ENCODE measurements at places on chromosomes 4 and X.

DNA sequence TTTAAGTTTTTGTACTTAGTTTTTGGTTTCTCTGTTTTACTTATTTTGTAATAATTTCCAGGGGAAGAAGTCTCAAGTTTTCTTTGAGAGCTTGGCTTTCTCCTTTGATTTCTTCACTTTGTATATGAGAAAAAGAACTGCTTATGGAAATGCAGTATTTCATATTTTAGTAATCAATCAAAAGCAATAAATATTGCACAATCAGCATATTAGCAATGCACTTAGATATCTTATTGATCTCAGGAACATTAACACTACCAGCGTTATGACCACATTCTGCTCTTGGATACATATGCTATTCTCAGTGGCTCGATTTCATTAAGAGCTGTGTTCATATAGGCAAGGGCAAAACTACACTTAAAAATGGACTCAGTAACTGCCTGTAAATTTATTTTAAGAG is 381.0 kb upstream of the DMD start:
- DNase-seq: no peak

DNA sequence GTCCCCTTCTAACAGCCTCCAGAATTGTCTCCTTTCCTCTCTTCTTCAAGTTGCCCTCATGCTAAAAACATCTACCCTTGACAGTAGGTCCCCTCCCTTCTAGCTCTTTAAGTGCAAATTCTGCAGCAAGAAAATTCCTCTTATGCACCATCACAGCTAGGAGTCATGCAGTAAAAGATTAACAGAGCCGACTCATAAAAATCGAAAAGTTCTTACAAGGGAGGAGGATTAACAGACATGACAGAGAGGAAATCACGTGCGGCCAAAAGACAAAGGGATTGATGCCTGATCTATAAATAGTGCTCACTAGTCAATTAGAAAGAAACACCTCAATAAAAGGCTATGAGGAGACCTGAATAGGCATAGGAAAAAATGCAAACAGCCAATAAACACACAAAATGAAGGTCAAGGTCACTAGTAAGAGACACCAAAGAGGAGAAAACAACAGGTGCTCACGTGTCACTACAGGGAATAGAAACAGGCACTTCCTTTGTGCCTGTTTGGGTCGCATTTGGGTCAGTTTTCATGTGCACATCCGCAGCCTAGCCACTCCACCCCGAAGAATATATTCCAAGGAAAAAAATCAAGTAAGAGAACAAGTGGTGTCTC is 3.4 kb downstream of the RNF212 start:
- DNase-seq: no peak

GRCh38 chr4:8786166-8786565 is 85.5 kb downstream of the HMX1 start:
- no peak for DNase-seq

DNA sequence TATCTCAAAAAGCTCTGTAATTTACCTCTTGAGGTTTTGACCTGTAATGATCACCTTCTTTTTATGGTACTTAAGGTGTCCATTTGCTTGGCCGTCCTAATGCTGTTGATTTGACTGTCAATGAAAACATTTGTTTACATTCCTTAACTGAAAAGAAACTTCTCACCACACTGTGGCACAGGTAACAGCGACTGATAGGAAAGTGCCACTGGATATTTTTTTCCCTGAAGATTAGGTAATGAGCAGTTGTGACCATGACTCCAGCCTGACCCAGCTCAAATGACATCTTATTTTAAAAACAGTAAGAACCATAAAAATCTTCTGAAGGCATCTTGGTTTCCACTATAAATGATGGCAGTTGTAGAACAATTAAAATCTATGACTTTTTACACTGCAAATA is 87.6 kb downstream of the HHIP start:
- DNase-seq: no peak

DNA sequence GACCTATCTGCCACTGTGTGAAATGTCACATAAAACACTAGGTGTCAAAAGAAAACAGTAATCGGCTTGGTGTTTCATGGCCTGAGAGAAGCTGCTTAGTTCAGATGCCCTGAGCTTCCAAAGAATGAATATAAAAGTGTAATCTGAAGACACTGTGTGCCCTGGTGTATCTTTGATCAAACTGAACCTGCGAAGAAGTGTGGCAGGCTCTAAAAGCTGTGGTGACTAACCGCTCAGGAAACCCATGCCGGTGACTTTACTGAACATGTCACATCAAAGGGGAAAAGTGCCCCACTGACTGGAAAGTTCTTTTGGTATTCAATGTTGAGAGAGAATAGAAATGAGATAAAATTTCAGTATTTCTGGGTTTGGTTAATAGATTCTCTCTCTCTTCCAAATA is 89.1 kb downstream of the CLCN4 start:
- no peak for DNase-seq

- DNase-seq: no peak
Measured at GRCh38 chr4:141329174-141329569, 108.5 kb downstream of the ZNF330 start.

- no peak for DNase-seq
Measured at GRCh38 chr4:173288698-173289352, 45.3 kb downstream of the HMGB2 start.

DNA sequence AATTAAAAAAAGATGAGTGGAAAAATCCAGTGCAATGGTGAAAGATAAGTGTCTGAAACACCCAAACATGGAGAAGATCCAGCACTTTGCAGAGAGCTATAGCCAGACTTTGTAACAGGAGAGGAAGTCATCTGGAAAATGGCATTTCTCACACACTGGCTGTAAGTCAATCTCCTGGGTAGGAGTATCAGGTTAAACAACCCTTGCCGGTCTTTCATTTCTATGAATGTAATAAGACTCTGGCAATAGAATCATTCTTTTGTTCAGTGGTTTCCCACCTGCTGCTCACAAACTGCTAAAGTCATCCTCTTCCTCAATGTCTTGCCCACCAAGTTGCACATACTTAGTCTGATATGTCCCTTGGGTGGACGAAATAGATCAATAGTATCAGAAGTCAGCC is 94.0 kb upstream of the ATP8A1 start:
- DNase-seq: no peak

GRCh38 chr4:98536631-98537030 is 121.8 kb downstream of the TSPAN5 start:
- DNase-seq: no peak

DNA sequence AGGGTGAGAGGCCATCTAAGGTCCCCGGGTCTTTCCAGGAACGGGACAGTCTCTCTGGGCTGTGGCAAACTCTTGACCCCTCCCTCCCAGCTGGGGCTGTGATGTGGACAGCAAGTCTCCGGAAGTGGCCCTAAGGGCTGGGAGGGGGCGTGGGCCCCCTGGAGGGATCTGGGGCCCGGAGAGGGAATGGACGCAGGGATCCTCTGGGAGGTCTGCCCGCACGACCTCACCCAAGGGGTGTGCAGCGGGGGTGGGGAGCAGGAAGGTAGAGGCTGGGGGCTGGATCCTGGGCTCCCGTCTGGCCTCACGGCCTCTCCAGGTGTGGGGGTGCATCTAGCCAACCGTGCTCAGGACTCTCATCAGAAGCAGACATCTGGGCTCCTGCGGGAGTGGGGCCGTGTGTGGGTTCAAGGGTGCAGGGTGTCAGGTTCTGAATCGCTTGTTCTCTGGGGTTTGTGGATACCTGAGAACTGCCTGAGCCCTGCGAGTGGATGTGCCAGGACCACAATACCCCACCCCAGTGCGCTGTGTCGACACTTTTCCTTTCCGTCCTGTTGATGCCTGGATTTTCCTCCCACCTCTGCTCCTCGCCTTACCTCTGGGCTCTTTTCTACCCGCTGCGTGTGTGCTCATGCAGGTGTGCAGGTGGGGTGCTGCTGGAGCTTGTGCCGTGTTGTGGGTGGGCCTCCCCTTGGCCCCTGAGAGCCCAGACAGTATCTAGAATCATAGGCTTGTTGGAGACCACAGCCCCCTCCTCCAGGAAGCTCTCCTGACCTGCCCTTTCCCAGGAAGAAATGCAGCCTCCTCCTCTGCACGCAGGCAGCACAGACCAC is 915 bp downstream of the CPZ start:
- DNase-seq: no peak

DNA sequence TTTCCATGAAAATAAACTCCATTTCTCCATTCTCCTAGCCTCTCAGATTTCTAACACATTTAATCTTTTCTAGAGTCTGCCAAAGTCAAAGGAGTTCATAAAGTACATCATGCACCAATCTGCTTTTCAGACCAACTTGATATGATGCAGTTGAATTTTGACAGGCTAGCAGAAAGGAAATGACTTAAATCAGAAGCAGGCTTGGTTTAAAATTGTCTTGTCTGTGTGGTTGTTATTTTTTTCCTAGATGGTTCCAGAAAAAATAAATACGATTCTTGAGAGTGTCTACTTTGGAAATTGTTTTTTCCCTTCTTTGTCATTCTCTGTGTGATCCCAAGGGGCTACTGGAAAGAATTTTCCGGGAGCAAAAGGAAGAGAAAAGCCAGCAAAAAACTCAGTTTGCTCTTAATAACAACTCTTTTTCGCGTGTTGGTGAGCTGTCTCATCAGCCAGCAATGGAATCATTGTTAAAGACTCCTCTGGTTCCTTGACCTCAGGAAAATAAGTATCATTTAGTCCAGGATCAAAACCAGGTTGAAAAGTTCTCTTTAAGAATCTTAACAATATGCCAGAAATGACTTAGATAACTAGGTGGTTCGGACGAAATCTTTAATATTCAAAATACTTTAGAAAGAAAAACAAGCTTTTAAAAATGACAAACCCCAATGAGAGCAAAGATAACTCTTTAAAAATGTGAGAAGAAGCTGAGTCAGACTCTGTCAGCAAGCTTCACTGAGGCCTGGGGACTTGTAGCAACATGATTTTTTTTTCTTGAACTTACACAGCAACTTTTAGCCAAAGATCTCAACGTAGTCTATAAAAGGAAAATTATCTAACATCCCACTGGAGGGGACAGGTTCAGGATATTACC is 49.7 kb upstream of the GAB1 start:
- no peak for DNase-seq

GRCh38 chrX:21723814-21724213 is 34.1 kb downstream of the SMPX start:
- no peak for DNase-seq

- no peak for DNase-seq
Measured at GRCh38 chr4:107778784-107779530, 45.8 kb upstream of the SGMS2 start.

DNA sequence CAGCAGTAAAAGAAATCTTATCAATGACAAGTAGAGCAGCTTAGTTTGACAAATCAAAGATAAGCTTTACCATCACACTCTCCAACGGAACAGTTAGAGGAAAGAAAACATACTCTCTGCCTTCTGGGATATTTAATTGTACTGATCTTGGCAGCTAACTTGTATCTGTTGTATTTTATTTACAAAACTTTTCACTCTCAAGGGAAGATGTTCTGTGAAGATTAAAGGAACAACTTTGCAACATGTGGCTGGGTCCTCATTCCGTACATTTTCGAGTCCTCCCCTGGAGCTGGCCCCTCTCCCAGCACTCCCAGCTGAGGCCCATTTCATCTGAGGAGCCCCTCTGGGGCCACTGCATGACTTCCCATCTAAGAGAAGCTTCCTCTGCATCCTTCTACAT is 74.4 kb downstream of the RPS3A start:
- DNase-seq: no peak

GRCh38 chr4:3367866-3368265 is 73.9 kb upstream of the HGFAC start:
- DNase-seq: no peak

GRCh38 chr4:34943741-34944386 is 1300.5 kb downstream of the ARAP2 start:
- no peak for DNase-seq

DNA sequence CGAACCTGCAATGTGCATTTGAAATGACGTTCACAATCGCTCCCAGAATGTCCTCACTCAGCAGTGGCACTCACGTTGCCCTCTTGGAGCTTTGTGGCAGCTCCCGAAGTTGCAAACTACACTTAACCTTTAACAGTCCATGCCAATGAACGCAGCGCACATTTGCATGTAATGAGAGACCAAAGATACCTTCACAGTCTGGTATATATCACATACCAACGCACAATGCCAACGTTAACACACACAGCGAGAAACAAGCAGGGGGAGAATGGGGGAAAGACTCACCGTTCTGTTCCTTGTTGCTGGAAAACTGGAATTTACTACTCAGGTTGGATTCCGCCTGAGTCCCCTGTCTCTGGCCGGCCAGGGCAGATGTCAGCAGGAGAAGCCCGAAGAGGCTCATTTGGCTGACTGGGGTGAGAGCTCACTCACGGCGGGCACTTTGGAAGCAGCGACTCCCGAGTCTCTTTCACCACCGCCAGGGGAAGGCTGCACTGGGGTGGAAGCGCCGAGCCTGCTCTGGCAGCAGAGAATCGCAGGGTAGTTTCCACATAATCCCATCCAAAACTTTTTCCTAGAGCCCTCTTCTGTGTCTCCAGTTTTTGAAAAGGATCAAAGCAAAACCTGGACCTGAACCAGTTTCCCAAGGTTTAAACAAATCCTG is 966 bp downstream of the PDGFC start:
- DNase-seq: no peak

DNA sequence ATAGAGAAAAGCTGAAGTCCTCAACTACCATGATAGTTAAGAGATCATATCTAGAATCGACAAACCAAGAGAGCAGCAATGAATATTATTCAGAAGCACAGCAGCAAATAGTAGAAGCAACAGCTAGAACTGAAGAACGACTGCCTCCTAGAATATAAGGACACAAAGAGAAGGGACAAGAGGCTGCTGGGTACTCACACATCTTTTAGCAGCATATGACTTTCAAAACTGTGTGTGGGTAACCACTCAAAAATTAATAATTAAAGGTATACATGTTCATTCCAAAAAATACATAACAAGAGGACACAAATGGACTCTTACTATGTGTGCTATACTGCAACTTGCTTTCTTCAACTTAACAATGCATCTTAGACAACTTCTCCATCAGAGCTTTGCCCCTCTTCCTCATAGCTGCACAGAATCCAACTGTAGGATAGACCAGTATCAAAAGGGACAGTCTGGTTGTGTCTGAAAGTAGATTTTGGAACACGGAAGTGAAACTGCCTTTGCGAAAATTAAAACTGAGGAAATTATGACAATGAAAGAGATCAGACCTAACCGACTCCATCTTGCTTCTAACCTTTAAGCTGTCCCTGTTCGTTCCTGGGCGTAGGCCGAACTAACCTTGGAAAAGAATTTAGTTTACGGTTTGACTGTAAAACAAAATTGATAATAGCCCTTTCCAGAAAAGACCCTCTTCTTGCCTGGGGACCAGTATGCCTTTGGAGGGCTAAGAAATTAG is 125.7 kb downstream of the SH3KBP1 start:
- no peak for DNase-seq

DNA sequence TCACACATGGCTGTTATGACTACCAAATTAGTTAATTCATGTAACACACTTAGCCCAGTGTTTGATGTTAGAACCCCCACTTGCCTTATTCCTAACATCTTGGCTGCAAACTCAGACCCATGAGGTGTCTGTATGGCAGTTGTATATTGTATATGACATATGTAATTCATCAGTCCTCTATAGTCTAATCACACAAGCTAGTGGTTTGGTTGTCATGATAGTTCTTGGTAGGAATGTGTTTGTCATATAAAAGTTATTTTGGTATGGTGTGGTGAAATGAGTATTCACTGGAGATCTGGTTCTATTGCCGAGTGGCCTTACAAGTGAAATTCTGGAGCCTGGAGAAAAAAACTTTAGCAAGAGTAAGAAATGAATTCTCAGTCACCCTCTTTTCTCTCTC is 149.2 kb downstream of the AWAT2 start:
- no peak for DNase-seq

Measured in effector CD8-positive, alpha-beta T cell (primary cell).